IPS DF 6.9 (cell line): ENCODE measurements at places on chromosomes 1 and 21.

- no peak overlapping the region for H3K27ac ChIP-seq
- no peak for DNase-seq
- no peaks in the 10 kb centered on the region; the same call in 1 of the 2 replicates for H3K27me3 ChIP-seq
- H3K36me3 ChIP-seq: no peaks in the 10 kb centered on the region
- no peak overlapping the region for H3K4me3 ChIP-seq
Observed at GRCh38 chr1:156885314-156885713, 8.2 kb upstream of the PEAR1 start.

DNA sequence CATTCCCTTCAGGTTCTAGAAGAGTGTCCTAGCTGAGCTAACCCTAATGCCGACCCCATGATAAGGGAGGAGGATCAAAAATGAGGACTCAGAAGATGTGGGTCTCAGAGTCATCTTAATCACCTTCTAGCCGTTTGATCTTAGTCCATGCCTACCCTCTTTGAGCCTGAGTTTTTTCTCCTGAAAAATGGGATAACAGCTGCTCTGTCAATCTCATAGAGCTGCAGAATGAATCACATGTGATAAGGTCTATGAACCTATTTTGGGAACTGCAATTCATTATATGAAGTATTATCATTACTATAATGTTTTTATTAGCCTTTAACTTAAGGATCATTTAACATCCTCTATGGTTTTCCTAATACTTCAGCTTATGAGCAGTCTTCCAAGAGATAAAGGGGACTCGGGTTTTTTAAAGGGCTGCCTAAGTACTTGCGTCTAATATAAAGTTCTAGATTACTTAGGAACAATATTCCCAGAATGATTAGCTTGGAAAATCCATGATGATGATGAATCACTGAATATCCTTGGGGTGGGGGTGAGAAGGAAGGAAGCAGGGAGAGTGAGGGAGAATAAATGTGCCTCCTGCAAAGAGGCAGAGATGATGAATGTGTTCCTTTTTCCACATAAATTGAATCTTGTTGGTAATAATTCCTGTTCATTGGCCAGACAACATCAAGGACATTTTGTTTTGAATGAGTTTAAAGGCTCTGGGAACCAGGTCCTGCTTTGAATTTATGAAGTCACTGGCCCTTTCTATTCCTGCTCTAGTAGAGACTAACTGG lies 66.8 kb downstream of the COLGALT2 start:
- H3K4me3 ChIP-seq: no peak overlapping the region
- no peaks in the 10 kb centered on the region for H3K27me3 ChIP-seq
- H3K36me3 ChIP-seq: no peaks in the 10 kb centered on the region
- DNase-seq: no peak
- H3K27ac ChIP-seq: no peak overlapping the region

GRCh38 chr1:228058949-228059633 lies 23.4 kb upstream of the ARF1 start:
- DNase-seq: no peak
- H3K27me3 ChIP-seq: peaks cover 3% of the 10 kb centered on the region; the same call in 1 of the 2 replicates
- no peaks in the 10 kb centered on the region for H3K4me1 ChIP-seq
- H3K36me3 ChIP-seq: no peaks in the 10 kb centered on the region
- no peak overlapping the region for H3K4me3 ChIP-seq

- H3K36me3 ChIP-seq: no peaks in the 10 kb centered on the region
- no peak overlapping the region for H3K4me3 ChIP-seq
- no peaks in the 10 kb centered on the region for H3K27me3 ChIP-seq
- no peak overlapping the region for H3K27ac ChIP-seq
Observed at GRCh38 chr1:150778409-150778808, 12.8 kb upstream of the CTSS start.

DNA sequence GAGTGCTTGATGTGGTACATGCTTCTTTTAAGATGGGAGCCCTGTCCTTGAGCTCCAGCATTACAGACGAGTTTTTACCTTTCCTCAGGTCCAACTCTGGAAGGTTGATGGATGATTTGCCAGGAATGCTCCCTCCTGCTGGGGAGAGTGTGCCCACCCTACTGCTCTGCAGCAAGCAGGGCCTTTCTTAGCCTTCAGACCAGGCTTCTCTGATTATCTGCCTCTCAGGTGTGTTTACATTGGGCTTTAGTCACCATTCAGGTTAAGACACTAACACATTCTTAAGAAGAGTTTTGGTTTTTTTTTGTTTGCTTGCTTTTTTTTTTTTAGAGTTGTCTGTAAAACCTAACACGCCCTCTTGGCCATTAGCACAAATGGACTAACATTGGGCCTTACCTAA lies 301.8 kb downstream of the KCNT2 start:
- H3K27me3 ChIP-seq: no peaks in the 10 kb centered on the region
- H3K4me3 ChIP-seq: no peak overlapping the region
- H3K36me3 ChIP-seq: no peaks in the 10 kb centered on the region
- H3K27ac ChIP-seq: no peak overlapping the region

GRCh38 chr21:41251961-41252642 lies 64.5 kb upstream of the FAM3B start:
- no peak overlapping the region for H3K4me3 ChIP-seq
- no peaks in the 10 kb centered on the region for H3K36me3 ChIP-seq
- H3K4me1 ChIP-seq: no peaks in the 10 kb centered on the region
- no peak overlapping the region for H3K27ac ChIP-seq

GRCh38 chr1:63601061-63601460 lies 7.8 kb downstream of the PGM1 start:
- DNase-seq: no peak
- no peak overlapping the region for H3K4me3 ChIP-seq
- H3K36me3 ChIP-seq: no peaks in the 10 kb centered on the region
- peaks cover 3% of the 10 kb centered on the region; the same call in 1 of the 2 replicates for H3K4me1 ChIP-seq

DNA sequence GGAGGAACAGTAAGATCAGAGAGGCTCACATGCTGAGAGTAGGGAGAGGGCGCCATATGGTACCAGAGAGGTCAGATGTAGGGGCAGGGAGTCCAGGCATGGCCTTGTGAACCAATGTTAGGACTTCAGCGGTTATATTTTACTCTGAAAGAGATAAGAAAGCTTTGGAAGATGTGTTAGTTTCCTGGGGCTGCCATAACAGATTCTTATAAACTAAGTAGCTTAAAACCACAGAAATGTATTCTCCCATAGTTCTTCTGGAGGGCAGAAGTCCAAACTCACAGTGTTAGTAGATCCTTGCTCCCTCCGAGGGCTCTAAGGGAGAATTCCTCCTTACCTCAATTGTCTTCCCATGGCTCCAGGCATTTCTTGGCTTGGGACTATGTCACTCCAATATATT lies 502.5 kb upstream of the ADGRL2 start:
- DNase-seq: no peak
- no peaks in the 10 kb centered on the region for H3K27me3 ChIP-seq
- no peak overlapping the region for H3K27ac ChIP-seq
- no peaks in the 10 kb centered on the region for H3K36me3 ChIP-seq
- H3K4me3 ChIP-seq: no peak overlapping the region

DNA sequence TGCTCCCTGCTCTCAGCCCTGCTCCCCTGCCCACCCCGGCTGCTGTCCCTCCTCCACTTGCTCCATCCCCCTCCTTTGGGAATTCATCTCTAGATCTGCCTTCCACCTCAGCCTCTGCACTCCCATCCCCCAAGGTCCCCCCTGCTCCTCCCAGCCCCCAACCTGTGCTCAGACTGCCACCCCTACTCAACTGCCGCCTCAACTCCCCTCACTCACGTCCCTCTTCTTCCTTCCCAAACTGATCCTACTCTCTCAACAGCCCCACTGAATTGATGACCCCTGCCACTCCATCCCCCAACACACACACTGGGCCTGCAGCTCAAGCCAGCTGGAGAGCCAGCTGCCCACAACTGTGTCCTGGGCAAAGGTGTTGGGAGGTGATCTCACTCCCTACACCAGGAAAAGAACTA lies 15.8 kb upstream of the ETV3L start:
- peaks cover 23% of the 10 kb centered on the region for H3K4me1 ChIP-seq
- H3K4me3 ChIP-seq: no peak overlapping the region
- H3K27ac ChIP-seq: no peak overlapping the region

GRCh38 chr1:65189576-65190115 lies 41.6 kb downstream of the AK4 start:
- H3K4me1 ChIP-seq: no peaks in the 10 kb centered on the region
- H3K27me3 ChIP-seq: no peaks in the 10 kb centered on the region
- no peak overlapping the region for H3K27ac ChIP-seq
- H3K4me3 ChIP-seq: no peak overlapping the region
- no peaks in the 10 kb centered on the region for H3K36me3 ChIP-seq
- no peak for DNase-seq

- no peak for DNase-seq
- H3K4me3 ChIP-seq: no peak overlapping the region
- peaks cover 3% of the 10 kb centered on the region; the same call in 1 of the 2 replicates for H3K4me1 ChIP-seq
- peaks cover 12% of the 10 kb centered on the region; the same call in 1 of the 2 replicates for H3K36me3 ChIP-seq
- H3K27me3 ChIP-seq: no peaks in the 10 kb centered on the region
Observed at GRCh38 chr1:44630116-44630515, 44.2 kb downstream of the TMEM53 start.

DNA sequence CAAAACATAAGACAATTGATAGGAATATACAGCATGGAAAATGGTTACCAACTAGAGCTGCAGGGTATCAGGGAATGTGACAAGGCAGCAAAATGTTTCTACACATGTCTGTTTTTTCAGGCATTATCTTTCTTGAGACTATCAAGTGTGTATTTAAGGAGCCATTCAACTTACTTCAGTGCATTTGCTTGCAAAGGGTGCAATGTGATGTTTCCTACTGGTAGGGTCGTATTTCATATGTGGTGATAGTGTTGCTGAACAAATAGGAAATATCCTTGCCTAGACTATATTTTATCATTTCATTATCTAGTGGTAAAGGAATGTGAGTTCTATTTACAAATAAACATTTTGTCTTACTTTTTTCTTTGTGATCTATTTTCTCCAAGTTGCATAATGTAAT lies 42.4 kb downstream of the PTPRC start:
- H3K4me3 ChIP-seq: no peak overlapping the region
- H3K36me3 ChIP-seq: no peaks in the 10 kb centered on the region
- no peak for DNase-seq
- no peak overlapping the region for H3K27ac ChIP-seq
- H3K27me3 ChIP-seq: no peaks in the 10 kb centered on the region

DNA sequence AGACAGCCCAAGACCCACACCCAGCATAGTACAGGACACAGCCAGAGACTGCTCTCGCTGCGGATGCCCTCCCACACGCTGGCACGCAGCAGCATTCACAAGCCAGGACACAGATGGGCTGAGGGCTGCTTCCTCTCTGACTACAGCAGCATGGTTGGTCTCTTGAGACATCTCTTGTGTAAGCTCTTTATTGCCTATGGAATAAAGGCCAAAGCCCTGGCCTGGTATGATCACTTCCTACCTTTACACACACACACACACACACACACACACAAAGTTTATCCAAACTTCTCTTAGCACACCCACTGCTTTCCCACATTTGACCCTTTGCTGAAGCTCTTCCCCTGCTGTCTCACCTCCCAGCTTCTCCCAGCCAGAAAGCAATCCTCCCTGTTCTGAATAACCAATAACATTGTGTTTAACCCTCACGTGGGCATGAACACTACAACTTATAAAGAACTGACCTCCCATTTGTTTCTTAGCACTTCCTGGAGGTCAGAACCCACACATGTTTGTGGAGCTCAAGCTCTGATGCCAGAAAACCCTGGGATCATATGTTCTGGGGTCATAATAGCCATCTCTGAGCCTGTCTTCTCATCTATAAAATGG lies 1.2 kb upstream of the LUZP1 start:
- no peak for DNase-seq
- H3K36me3 ChIP-seq: no peaks in the 10 kb centered on the region
- H3K4me3 ChIP-seq: no peak overlapping the region
- no peaks in the 10 kb centered on the region for H3K4me1 ChIP-seq

GRCh38 chr1:209046935-209047334 lies 536.6 kb upstream of the CAMK1G start:
- no peak for DNase-seq
- H3K36me3 ChIP-seq: no peaks in the 10 kb centered on the region
- no peaks in the 10 kb centered on the region for H3K4me1 ChIP-seq
- no peak overlapping the region for H3K27ac ChIP-seq

DNA sequence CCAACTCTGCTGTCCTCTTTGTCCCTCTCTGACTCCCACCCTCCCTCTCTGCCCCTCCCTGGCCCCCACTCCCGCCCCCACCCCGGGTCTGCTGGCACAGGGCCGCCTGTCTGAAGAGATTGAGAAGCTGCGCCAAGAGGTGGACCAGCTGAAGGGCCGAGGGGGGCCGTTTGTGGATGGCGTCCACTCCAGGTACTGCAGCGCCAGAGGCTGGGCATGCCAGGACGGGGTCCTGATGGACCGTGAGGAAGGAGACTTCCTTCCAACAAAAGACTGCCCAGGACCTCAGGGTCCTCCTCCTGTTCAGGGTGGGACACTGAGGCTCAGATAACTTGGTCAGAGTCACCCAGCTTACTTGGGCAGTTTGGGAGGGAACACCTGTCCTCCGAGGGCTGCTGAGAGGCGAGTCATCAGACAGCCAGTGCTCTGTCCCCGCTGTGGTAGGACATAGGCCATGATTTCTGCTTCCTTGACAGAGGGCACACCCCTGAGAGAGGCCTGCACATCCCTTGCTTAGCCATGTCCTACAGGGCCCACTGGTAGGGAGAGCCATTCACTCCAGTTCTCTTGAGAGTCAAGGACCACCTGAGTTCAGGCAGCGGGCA lies 23.4 kb downstream of the PPFIA4 start:
- H3K36me3 ChIP-seq: no peaks in the 10 kb centered on the region
- no peak overlapping the region for H3K4me3 ChIP-seq
- no peak for DNase-seq
- H3K27me3 ChIP-seq: no peaks in the 10 kb centered on the region

- H3K27me3 ChIP-seq: no peaks in the 10 kb centered on the region
- no peak overlapping the region for H3K4me3 ChIP-seq
- no peak for DNase-seq
- no peaks in the 10 kb centered on the region for H3K36me3 ChIP-seq
- no peak overlapping the region for H3K27ac ChIP-seq
Observed at GRCh38 chr1:213281640-213282301, 230.7 kb downstream of the RPS6KC1 start.

DNA sequence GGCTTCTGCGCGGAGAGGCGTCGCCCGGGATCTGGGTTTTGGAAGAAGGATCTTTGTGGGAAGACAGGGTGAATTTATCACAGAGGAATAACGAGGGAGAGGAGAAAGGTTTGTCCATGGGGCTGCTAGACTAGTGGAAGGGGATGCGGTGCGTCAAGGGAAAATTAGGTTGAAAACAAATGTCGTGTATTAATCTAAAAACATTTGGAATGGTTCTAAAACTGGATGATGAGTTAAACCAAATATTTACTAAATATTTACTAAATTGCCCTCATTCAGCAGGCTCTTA lies 647 bp downstream of the RO60 start:
- H3K27ac ChIP-seq: no peak overlapping the region
- DNase-seq: no peak
- no peaks in the 10 kb centered on the region for H3K36me3 ChIP-seq
- H3K4me3 ChIP-seq: peak overlapping the region; percentile 95; the same call in 1 of the 2 replicates
- no peaks in the 10 kb centered on the region for H3K27me3 ChIP-seq
- peaks cover 1% of the 10 kb centered on the region; the same call in 1 of the 2 replicates for H3K4me1 ChIP-seq
